ENCODE measurements at places on chromosomes 1 and 21.

DNA sequence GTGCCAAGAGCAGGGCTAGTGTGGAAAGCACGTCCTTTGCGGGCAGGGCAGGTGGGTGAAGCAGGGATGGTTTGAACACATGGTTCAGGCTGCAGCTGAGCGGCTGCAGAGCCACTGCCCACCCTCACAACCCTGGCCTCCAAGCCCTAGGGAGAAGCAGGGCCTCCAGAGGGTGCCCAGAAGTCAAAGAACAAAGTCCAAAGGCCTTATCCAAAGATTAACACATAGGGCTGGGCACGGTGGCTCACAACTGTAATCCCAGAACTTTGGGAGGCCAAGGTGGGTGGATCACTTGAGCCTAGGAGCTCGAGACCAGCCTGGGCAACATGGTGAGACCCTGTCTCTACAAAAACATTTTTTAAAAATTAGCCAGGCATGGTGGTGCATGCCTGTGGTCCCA is 46.8 kb downstream of the CAPN8 start:
- DNase-seq: no peak

DNA sequence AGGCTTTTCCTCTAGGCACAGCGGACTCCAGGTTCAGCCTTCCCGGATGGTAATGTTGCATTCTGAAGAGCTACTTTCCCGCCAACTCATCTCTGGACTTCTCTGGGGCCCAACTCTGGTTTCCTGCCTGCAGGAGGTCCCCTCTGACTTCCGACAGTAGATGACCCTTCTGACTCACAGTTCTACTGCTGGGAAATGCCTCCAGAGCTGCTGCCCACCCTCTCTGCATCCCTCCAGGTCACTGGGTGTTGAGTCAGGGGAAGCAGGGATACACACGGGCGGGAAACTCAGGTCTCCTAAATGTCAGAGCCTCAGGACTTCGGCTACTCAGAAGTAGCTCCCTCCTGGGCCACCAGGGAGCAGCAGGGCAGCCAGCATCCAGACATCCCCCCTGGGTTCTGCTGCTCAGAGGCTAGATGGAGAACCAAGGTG is 2.1 kb upstream of the KIF21B start:
- DNase-seq: peak; percentile 88

DNA sequence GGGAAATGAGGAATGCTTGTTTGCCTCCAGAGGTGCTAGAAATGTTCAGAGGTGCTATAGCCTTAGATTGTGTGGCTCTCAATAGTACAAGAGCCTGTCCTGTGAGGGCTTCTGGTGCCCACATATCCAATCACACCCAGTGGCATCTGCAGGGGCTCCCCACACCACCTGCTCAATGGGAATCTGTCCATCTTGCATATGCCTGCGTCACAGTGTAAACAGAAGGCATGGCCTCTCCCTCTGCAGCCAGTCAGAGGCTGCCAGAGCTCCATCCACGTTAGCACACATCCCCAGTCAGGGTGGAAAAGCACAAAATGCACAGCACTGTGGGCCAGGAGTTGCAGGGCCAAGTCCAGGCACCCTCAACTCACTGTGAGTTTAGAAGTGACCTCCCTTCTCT is 113.6 kb upstream of the GRIK3 start:
- DNase-seq: no peak

- no peak for DNase-seq
These were observed 31.3 kb upstream of the RNF186 start for GRCh38 chr1:19846338-19846737.

DNA sequence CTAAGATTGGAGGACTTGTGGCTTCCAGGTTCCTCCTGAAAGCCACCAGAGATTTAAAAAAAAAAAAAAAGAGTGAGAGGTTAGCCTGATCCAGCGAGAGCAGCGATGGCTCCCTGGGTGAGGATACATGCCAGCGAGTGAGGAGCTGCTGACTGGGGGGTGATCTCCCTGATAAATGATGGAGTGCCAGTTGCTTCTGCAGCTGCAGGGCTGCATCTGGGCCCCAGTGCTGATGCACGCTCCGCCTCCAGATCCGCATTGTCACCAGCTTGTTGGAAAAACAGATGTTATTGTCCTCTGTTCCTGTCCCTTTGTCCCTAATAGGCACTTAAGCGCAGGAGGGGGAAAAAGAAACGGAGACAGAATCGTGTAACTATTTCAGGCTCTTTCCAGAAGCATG is 28.6 kb downstream of the UBIAD1 start:
- DNase-seq: no peak

GRCh38 chr21:18743531-18743930 is 339.9 kb upstream of the TMPRSS15 start:
- DNase-seq: no peak

DNA sequence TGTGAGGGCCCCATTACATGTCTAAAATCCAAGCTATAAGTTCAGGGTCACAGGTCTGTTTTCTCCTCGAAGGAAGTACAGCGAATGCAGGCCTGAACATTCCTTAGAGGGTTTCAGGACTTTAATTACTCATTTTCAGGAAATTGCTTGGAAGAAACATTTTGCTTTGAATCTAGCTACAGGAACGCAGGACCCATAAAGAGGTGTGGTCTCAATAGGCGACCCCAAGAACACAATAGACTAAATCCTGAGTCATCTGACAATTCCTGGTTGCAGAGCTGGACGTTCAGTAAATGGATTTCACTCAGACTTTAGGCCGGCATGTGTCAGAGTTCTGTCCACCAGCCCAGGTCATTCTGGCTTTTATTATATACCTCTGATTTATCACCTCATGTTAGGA is 1.0 kb upstream of the ERG start:
- DNase-seq: no peak

GRCh38 chr1:147630022-147630421 is 40.3 kb downstream of the ACP6 start:
- DNase-seq: no peak

- no peak for DNase-seq
These were observed 1.2 kb upstream of the PIK3C2B start for GRCh38 chr1:204495777-204496176.

- no peak for DNase-seq
These were observed 24.4 kb downstream of the ZBTB17 start for GRCh38 chr1:15951341-15952153.

GRCh38 chr21:21845901-21846300 is 847.7 kb downstream of the NCAM2 start:
- DNase-seq: no peak

DNA sequence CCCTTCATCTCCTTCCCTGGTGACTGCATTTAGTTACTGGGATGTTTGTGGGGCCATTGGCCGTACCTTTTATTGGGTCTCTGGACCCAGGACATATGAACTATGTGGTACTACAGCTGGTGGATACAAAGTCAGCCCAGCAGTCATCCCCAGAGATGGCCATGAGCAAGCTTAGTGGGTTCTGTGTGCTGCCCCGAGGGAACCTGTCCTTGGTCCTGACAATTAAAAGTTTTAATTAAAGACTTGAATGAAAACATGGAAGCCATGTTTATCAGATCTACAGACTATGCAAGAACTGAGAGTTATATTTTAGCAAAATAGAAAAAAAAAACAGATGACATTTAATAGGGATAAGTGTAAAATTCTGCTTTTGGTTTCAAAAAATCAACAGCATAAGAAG is 2.8 kb upstream of the NES start:
- DNase-seq: no peak

DNA sequence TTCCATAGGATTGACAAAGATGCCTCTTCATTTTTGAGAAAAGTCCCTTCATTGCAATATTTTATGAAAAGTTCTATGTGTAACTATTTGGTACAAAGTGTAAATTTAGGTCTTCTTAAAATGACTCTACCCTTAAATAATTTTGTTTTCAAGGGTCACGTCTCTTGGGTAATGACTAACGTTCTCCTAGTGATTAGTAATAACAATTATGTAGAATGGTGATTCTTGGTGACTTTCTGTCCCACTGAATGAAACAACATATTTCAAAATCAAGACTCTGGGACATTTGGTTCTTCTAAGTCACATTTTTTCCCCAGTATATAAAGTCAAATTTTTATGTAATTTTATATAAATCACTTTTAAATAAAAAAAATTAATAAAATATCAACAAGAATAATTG is 277.5 kb upstream of the ADAMTS5 start:
- peak; percentile 41 for DNase-seq

- DNase-seq: no peak
These were observed 5.6 kb downstream of the SH3BP5L start for GRCh38 chr1:248820041-248820585.

GRCh38 chr1:13675151-13675651 is 24.8 kb upstream of the PRDM2 start:
- DNase-seq: peak; percentile 24

GRCh38 chr21:27586986-27587385 is 620.1 kb upstream of the ADAMTS5 start:
- no peak for DNase-seq

- DNase-seq: no peak
These were observed 74.8 kb downstream of the FNBP1L start for GRCh38 chr1:93522721-93523120.

GRCh38 chr21:36330904-36331303 is 10.9 kb downstream of the MORC3 start:
- peak; percentile 72 for DNase-seq

- DNase-seq: no peak
These were observed 20.6 kb downstream of the TOR1AIP2 start for GRCh38 chr1:179857009-179857408.

DNA sequence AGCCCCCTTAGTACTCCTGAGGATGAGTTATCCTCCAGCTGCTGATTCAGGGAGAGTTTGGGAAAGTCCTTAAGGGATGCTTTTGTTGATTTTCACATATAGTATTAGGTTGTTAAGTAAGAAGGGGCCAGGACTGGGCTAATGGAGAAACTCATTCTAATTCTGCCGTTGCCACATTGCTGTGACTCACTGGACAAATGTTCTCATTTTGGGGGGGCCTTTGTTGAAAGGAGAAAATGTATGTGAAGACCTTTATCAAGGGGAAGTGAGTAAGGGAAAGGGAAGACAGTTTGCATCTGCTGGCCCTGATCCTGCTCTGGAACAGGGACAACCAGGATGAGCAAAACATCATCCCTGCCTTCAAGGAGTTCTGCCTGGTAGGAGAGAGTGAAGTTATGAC is 123.2 kb upstream of the FGGY start:
- peak; percentile 87 for DNase-seq

DNA sequence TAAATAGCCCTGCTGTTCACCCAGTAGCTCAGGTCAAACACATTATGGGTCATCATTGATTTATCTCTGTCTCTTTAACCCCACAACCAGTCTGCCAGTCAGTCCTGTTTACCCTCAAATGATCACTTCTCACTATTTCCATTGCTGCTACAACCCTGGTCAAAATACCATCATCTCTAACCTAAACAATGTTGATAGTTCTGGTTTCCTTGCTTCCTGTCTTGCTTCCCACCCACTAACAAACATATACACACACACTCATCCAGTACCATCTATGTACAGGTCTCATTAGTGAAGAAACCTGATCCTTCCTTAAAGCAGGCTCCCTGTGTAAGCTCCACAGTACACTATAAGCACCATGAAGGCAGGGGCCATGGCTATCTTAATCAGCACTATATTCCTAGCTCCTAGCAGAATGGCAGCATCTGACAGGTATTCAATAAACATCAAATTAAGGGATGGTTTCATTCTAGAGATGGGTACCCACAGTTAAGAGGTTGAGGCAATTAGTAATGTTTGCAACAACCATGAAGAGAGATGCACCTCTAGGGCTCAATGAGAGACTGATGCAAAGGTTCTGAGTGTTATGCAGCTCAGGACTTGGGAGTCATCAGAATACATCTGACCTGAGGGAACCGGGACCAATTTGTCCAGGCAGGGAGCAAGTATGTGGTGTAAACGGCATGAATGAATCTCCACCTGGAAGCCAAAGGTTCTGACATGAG is 10.0 kb upstream of the TGFBR3 start:
- DNase-seq: no peak

DNA sequence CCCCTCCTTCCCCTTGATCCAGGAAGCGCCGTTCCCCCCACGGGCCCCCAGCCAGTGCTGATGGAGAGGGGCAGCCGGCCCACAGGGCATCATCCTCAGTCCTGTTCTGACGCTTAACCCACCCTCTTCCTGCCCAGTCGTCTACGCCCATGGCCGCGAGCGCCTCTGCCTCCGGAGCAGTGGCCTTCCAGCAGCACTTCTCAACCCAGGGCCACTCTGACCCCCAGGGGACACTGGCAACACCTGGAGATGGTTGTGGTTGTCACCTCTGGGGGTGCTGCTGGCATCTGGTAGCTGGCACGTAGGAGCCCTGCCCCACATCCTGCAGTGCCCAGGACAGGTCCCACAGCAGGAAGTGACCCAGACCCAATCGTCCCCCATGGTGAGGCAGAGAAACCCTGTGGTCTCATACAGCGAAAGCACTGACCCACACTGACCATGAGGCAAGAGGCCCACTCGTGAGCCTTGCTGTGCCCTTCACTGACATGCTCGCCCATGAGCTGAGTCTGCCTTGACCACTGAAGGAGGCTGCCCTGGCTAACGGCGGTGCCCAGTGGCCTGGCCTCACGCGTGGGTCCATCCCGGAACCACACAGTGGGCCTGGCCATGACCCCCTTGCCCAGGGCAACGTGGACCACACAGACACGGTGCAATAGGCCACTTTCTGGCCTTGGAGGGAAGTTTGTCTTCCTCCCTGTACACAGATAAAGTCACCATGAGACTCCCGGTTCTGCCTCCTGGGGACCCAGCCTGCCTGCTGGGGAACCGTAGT is 96.8 kb upstream of the ARHGEF16 start:
- no peak for DNase-seq

- DNase-seq: no peak
These were observed 43.3 kb upstream of the USP25 start for GRCh38 chr21:15686506-15686905.

GRCh38 chr1:25978403-25978802 is 19.5 kb downstream of the PAFAH2 start:
- no peak for DNase-seq

DNA sequence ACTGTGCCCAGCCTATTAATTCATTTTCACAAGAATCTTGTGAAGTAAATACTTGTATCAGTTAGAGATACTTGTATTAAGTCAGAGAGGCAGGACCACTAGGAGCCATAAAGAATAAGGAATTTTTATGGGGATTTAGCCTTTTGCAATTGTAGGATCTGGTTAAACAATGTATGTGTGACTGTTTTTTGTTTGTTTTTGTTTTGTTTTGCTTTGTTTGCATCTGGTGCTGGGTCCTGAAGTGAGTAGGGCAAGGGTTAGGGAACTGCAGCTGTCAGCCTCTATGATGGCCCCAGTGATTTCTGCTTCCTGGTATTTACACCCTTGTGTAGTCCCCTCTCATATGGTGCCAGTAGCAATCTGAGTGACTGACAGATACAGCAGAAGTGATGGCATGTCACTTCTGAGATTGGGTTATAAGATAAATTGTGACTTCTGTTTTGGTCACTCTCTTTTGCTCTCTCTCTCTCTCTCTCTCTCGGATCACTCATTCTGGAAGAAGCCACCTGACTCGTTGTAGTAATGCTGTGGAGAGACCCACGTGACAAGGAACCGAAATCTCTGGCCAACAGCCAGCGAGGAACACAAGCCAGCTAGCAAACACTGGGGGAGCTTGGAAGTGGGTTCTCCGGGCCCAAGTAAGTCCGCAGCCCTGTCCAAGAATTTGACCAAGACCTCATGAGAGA is 96.2 kb upstream of the MARK1 start:
- DNase-seq: no peak

DNA sequence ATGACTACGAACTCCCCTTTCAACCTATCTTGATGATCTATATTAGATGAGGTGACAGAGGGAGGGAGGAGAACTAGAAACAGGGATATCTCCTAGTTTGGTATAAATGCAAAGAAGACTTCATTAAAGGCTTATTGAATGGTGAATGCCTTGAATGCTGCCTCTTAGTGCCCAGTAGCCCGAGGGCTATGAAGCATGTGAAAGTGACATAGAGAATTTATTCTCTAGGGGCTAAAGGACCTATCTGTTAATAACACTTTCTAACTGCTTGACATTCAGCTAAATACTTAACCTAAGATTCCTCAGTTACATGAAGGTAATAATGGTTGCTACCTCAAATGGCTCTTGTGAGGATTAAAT is 764.1 kb downstream of the LTN1 start:
- peak; percentile 21 for DNase-seq
